ENCODE measurements at places on chromosomes 12 and 14.

DNA sequence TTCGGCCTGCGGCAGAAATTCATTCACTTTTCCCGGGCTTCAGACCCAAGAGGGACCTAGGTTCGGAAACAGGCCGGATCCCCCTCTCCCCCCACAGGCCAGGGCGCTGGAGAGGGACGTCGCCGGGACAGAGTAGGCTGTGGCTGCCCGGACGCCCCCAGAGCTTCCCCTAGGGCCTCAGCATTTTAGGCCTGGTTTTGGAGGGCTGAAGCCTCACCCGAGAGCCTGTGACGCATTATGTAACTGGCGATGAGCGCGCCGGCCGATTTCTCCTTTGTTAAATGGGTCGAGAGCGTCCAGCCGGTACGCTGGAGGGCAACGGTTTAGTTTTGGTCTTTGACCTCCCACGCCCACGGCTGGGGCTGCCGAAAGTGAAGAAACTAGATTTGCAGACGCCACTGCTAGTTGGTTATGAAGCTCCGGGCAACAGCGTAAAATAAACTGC, 657 bp downstream of the PEBP1 start:
- H3K36me3 ChIP-seq, result peaks cover 4% of the 10 kb centered on the region
- peak; percentile 71 for DNase-seq
- H3K27me3 ChIP-seq, result no peaks in the 10 kb centered on the region
- peak overlapping the region; percentile 83 for H3K4me3 ChIP-seq
- H3K27ac ChIP-seq, result no peak overlapping the region

GRCh38 chr12:27984275-27984674, 11.7 kb upstream of the PTHLH start:
- H3K4me1 ChIP-seq, result no peaks in the 10 kb centered on the region
- no peak overlapping the region for H3K4me3 ChIP-seq
- no peaks in the 10 kb centered on the region for H3K36me3 ChIP-seq
- DNase-seq, result no peak
- H3K27ac ChIP-seq, result no peak overlapping the region

DNA sequence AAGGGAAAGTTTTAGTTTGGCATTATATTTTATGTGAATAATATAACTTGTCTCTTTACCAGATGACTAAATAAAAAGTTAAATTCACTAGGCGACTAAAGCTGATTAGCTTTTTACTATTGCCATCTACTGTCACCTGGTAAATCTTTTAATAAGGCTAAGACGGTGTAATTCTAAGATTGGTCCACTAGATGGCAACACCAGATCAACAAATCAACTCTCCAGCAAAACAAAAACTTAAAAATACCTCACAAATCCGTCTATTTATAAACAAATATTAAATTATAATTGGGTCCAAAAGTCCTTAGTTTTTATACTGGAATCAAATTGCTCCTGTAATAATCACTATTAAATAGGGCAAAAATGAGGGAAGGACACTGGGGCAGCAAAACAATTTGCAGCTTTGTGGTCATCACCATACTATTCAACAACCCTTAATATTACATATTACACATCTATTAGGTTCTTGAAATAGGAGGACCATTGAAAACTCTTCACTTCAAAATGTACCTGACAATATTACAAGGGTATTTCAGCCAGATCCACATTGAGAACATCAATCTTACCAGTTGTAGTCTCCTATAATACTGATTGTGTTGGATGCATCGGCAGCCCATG, 47.9 kb downstream of the GALC start:
- no peaks in the 10 kb centered on the region for H3K4me1 ChIP-seq
- no peak overlapping the region for H3K27ac ChIP-seq
- no peaks in the 10 kb centered on the region for H3K36me3 ChIP-seq
- DNase-seq, result peak; percentile 37
- H3K4me3 ChIP-seq, result no peak overlapping the region
- H3K27me3 ChIP-seq, result no peaks in the 10 kb centered on the region

DNA sequence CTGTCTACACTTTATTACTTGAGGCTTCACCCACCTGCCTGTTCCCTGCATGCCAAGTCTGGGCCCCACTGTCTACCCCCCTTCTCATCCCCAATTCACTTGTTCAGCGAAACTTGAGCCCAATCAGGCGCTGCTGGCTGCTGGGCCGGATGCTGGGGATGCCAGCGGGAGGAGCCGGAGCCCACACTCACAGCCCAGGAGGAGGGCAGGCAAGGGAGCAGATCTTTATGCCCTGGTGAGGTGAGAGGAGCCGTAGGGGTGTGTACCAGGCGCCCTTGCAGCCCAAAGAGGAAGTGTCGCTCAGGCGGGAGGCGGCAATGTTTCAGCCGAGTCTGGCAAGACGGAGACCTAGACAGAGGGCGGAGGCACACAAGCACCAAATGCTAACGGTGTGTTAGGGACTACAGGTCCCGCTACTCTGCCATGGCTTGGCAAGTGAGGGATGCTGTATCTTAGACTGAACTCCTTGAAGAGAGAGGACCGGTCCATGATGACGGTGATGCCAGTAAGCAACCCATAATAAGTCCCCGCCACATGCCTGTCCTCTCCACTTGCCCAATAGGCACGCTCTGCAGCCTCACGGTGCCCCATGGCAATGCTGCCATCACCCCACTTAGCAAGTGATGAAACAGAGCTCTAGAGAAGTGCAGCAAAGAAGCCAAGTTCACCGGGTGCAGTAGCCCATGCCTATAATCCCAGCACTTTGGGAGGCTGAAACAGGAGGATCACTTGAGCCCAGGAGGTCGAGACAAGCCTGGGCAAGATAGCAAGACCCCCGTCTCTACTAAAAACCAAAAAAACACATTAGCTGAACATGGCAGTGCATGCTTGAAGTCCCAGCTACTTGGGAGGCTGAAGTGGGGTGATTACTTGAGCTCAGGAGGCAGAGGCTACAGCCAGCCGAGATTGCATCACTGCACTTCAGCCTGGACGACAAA, 41.6 kb downstream of the LRRC74A start:
- H3K27me3 ChIP-seq, result no peaks in the 10 kb centered on the region
- H3K27ac ChIP-seq, result no peak overlapping the region
- no peak for DNase-seq
- no peak overlapping the region for H3K4me3 ChIP-seq
- H3K4me1 ChIP-seq, result no peaks in the 10 kb centered on the region
- H3K36me3 ChIP-seq, result no peaks in the 10 kb centered on the region

Data from mesendoderm (in vitro differentiated cells).